NCI-H524 treated with DMSO at 0.1 percent for 48 hours (cell line): ENCODE measurements at places on chromosomes 11 and 22.

DNA sequence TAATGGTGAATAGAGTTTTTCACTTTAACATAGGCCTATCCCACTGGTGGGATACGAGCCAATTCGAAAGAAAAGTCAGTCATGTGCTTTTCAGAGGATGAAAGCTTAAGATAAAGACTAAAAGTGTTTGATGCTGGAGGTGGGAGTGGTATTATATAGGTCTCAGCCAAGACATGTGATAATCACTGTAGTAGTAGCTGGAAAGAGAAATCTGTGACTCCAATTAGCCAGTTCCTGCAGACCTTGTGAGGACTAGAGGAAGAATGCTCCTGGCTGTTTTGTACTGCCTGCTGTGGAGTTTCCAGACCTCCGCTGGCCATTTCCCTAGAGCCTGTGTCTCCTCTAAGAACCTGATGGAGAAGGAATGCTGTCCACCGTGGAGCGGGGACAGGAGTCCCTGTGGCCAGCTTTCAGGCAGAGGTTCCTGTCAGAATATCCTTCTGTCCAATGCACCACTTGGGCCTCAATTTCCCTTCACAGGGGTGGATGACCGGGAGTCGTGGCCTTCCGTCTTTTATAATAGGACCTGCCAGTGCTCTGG, at the start of gene TYR:
Gene TYR, plus strand, starts transcription at position 185 of the 541 bp plus-strand sequence. Its CDS starts 79 bp downstream, at position 264.
- no peak for DNase-seq

GRCh38 chr11:104073950-104074705, 37.7 kb downstream of the DDI1 start:
- no peak for DNase-seq

- DNase-seq = peak; percentile 22
These were observed 27.7 kb downstream of the ARFGAP2 start for GRCh38 chr11:47148903-47149531.

DNA sequence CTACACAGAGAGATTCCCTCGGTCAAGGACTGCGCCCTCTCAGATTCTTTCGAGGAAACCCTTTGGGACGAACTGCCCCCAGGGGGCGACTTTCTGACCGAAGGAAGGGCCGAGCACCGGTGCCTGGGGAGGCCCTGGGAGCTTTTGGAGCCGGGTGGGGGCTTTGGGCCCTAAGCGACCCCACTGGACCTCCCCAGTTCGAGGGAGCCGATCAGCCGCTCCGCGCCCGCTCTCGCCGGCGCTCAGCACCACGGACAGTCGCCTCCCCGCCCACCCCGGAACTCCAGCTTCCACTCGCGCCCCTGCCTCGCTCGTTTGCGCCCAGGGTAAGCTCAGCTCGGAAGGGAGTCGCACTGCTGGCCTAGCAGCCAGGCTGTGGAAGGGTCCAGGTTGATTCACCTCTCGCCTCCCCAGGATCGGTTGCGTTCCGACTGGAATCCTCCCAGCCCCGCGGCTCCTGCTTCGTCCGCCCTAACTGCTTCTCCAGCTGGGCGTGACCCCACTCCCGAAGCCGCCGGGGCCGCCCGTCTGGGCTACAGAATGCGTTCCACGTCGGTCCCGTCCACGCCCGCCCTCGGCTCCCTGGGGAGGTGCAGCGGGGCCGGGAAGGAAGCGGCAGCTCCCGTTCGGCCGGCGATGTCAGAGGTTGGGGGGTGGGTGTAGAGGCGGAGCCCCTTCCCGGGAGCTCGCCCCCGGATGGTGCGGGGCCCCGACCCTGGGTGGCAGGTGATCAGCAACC, 428 bp downstream of the SCN3B start:
- DNase-seq = peak; percentile 16

DNA sequence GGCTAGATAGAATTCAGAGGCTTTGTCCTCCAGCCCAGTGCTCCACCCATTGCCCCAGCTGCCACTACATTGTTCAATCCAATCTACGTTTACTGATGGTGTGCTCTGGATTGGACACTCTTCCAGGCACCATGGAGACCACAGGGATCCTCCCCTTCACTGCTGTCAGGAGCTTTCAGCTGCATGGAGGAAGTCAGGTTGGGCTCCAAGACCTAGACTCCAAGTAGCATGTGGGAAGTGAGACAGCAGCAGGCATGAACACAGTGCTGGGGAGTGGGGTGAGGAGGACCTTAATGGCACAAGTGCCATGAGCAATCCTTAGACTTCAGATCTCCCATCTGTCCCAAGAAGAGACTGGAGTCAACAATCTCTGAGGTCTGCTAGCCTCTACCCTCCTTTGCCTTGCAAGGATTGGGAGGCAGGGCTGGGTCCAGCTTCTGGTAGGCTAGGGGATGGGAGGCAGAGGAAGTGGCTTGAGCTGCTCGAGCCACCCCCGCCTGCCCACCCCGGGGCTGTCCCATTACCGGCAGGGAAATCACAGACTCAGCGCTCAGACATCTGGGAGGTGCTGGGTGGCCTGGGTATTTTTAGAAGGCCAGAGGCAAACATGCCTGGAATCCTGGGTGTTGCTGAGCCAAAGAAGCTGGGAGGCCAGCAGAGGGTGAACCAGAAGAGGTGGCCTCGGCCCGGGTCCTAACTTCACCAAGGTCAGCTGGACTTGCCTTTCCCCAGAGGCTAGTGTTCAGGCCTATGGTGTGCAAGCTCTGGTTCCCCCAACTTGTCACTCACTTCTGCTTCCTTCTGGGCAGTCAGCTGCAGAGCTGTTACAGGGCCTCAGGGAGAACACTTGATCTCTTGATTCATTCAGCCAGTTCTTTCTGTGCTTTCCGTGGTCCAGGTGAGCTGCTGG, 15.2 kb upstream of the FCHSD2 start:
- DNase-seq = no peak

DNA sequence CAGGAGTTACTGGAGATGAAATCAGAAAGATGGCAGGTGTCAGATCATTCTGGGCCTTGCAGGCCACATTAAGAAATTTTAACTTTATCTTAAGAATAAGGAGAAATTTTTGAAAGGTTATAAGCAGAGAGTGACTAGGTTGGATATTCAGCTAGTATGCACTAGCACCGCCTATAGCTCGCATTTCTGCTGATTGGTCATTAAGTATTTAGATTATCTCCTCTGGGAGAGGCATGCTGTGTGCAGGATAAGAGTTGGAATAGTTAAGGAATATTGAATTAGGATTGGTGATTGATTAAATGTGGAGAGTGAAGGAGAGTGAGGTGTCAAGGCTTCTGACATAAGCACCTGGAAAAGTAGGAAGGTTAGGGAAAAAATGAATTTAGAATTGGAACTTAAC, 100.6 kb downstream of the STIM1 start:
- DNase-seq = no peak

DNA sequence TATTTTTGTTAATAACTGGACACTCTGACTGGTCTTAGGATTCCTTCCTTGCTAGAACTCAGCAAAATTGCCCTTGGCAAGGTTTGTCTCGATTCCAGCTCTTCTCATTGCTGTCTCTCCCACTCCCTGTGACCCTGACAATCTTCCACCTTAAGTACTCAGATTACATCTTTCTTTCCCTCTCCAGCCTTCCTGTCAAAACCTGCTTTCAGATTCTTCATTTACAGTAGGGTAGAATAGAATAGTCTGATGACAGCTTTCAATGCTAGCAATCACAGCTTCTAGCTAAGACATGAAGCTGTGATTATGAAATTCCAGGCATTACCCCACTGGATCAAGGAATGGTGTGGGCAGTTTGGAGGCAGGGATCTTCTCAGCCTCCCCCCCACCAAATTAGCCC, 39.2 kb upstream of the LMO2 start:
- DNase-seq = no peak

DNA sequence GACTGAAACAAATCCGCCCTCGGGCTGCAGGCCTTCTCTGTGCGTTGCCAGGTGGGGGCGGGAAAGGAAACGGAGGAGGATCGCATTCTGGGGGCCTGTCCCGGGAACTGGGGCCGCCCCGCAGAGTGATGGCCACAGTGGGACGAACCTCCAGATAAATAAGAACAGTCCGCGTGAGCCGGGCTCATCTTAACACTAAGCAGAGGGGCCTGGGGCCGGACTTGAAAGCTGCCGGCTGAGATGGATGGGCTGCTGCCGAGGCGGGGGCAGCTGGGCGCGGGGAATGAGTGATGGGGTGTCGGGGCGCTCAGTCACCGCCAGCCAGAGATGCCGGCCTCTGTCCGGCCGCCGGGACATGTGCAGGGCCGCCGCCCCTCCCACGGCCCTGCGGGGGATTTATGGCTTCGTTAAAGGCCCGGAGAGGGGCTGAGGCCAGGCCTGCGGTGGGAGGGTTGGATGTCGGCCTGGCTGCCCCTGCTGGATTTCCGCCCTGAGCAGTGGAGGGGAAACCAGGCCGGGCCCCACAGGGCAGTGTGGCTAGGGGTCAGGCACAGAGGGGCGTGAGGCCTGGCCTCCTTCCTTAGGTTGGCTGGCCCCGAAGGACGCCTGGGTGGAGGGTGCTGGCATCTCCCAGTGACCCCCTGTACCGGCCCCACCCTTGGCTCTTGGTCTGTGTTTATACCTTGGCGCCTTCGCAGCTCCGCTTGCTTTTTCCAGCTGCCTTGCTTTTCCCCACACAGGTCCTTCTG, 45.3 kb upstream of the CD82 start:
- DNase-seq = no peak

GRCh38 chr22:45564349-45565030, 61.8 kb downstream of the FBLN1 start:
- DNase-seq = no peak

DNA sequence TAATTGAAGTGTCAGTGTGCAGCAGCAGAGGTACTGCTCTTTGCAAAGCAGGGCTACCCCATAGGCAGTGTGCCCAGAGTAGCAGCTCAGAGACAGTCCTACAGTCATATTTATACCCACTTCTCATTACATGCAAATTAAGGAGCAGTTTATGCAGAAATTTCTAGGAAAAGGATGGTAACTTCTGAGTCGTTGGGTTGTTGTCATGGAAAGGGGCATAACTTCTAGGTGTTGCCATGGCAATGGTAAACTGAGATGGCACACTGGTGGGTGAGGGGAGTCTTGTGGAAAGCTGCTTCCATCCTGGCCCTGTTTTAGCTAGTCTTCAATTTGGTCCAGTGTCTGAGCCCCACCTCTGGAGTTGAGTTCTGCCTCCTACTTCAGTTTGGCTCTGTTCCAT, 77.4 kb downstream of the MN1 start:
- DNase-seq = no peak

DNA sequence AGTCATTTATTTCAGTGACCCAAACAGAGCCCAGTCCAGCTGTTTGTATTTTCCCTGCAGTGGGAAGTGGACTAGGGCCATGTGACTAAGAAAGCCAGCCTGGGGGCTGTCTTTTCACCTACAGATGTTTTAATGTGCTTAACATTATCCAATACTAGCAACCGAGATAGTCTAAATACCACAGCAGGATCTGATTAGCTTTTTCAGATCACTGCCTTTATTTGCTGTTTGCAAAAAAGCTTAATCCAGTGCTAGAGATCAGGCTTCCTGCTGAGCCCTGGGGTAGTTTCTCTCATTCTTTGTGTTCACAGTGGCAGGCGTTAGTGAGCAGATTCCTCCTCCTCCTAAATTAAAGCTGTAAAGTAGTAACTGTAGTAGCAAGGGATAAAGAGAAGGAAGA, 35.0 kb downstream of the ZC3H12C start:
- peak; percentile 24 for DNase-seq

- DNase-seq = peak; percentile 60
These were observed 49.5 kb downstream of the MCHR1 start for GRCh38 chr22:40728731-40729189.

DNA sequence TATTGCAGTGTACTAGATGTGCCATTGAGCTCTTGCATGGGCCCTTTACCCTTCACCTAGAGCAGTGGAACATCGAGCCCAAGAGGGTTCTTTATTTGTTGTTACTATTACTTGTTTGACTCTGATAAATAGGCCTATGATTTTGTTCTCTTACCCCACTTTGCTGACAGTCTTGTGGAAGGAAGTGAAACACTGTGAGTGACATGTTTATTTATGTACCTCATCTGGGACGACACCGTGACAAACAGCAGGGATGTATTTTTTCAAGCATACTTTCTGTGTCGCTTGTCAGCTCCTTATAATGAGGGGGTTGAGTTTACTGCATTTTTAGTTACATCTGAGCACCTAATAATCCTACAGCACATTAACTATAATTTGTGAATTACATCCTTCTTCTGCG, 1010.3 kb upstream of the TENM4 start:
- no peak for DNase-seq
